ENCODE measurements at places on chromosomes 1 and 21.

- DNase-seq: no peak
Observed at GRCh38 chr1:220843481-220844011, 35.7 kb upstream of the HLX start.

DNA sequence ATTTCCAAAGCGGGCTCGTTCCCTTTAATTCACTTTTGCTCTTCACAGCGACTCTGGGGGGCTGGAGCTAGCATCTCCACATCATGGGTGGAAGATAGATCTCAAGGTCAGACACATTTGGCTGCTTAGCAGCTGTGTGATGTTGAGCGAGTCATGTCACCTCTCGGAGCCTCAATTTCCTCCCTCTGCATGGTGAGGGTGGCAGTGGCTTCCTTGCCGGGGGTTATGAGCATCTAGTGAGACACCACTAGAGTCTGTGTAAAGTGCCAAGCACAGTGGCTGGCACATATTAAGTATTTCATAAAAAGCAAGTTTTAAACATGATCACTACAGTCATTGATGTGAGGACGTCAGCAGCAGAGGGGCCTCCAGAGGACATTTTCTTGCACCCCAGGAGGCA, 16.9 kb upstream of the ECE1 start:
- DNase-seq: no peak

DNA sequence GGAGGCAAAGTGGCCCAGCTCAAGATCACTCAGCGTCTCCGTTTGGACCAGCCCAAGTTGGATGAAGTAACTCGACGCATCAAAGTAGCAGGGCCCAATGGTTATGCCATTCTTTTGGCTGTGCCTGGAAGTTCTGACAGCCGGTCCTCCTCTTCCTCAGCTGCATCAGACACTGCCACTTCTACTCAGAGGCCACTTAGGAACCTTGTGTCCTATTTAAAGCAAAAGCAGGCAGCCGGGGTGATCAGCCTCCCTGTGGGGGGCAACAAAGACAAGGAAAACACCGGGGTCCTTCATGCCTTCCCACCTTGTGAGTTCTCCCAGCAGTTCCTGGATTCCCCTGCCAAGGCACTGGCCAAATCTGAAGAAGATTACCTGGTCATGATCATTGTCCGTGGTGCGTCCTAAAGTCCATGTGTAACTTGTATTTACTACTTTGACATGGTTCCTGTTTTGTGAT, 2.7 kb downstream of the RBM15 start:
- no peak for DNase-seq

GRCh38 chr1:31796707-31797106, 19.1 kb downstream of the SPOCD1 start:
- DNase-seq: no peak

DNA sequence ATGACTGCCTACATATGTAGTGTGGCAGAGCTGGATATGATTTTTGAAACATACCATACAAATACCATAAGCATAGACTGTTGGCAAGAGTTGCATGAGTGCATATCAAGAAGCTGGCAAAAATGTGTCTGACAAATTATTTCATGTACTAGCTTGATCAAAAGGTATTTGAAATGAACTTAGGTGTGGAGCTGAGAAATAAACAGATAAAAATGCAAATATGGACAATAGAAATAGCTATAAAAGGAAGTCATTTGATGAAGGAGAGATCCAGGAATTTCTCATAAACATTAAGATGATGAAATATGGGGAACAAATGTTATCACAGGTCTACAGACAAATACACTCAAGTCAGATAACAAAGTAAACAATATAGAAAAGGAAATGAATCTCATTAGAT, 609.1 kb downstream of the PTPRC start:
- DNase-seq: no peak

DNA sequence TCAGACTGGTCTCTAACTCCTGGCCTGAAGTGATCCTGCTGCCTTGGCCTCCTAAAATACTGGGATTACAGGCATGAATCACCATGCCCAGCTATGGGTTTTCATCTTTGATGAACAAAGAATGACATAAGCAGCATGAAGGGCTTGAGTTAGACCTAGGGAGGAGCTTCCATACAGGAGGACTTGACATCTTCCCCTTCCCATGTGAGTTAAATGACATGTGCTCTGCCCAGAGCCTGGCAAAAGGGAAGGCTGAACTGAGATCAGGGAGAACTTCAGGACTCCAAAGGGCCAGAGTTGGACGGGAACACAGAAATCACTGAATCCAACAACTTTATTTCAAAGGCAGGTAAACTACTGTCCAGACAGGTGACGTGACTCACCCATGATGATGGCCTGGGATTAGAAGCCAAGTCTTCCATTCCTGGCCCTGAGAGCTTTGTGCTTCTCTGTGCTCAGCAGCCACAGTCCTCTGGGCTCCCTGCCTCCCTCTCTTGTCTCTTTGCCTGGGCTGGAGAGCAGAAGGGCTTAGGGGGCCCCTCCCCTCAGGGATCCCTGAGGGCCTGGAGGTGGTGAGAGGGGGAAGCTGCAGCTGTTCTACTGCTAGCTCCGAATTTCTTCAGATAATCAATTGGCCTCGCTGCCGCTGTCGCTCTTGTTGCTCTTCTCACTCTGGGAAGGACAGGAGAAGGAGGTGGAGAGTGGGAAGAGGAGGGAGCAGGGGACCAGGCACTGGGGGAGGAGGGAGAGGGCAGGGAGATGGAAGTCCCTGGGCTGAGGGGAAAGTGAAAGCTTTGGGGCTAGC, 7.6 kb downstream of the NHLH1 start:
- no peak for DNase-seq

DNA sequence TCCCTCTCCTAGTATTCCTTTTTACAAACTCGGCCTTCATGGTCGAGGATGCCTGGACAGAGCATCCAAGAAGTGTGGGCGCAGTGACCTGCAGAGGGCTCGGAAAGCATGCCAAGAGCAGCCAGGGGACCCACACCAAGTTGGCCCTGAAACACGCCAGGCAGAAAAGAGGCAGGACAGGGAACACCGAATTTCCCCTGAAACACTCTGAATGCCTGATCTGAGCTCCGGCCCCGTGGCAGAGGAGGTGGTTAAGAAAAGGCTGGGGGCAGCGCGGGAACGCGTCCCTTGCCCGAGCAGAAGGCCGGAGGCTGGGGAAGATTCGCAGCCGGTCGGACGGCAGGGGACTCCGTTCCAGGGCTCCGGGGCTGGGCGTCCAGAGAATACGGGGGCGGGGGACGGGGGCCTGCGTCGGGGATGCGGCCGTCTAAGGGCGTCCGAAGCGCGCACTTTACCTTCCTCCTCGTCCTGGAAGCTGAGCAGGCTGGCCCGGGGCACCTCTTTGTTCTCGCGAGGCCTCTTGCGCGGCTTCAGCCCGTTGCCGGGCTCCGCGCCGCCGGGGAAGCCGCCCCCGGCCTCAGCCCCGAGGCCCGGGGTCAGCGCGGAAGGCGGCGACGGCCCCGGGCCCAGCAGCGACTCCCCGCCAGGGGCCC, 558 bp downstream of the PAXBP1 start:
- DNase-seq: no peak

GRCh38 chr1:240232530-240232929, 140.8 kb downstream of the FMN2 start:
- no peak for DNase-seq

DNA sequence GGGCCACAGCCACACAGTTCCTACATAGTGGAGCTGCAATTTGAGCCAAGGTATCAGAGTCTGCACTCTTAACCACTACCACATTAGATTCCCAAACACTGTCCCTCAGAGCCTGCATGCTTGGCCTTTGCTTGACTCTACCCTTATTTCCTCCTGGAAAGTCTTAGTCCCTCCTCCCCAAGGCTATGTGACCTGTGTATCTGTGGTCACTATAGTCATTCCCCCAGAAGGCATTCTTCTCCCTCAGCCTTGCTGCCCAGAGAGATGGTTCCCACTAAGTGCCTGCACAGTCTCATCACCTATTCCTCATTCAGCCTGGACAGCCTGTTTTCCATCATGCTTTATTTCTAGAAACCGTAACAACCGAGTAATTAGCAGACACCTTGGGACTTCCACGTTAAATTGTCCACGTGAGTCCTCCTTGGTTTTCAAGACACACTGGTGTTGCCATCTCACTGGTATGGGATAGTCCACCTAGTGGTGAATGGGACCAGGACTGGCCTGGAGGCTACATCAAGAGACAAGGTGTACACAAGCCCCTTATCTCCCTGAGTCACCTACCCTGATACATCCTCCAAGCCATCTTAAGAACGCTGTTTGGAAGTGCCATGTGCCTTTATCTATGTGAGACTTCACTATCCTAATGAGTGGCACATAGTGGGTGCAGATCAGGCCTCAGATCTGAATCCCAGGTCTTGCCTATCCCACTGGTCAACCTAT, 3.8 kb upstream of the ZNF648 start:
- DNase-seq: no peak

DNA sequence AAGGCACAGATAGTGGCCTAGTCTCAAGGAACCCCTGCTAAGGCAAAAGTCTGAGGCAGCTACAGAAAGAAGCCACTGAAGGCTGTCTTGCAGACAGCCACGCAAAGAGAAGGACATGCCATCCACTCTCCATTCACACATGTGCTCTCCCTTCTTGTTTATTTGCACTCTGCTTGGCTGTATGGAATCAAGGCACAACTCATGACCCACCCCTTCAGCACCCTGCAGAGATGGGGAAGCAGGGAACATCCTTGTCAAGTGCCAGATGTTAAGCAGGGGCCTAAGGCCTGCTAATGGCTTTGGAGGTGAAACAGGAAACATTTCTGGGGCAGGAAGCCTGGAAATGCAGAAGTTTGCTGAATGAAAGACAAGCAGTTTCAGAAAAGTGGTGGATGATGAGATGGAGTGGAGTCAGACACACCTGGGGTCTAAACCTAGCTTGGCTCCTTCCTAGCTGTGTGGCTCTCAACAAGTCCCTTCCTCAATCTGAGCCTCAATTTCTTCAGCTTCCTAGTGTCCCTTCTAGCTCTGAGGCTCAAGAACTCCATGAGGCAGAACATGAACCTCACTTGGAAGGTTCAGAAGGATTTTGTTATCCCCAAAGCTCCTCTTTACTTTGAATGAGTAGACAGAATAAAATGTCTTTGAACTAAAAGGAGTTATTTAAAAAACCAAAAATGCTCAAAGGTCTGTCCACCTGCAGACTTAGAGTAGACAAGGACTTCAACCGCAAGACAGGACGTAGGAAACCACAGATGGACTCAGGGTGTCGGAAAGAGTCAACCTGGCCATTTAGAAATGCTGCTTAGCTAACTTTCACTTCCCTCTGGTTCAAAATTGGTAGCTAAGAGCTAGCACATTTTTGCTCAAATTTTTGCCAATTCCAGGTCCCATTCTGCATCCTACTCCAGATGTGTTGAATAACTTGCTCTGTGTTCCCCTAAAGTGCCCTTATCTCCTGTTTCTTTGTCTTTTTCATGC, 283.1 kb downstream of the PLPP3 start:
- DNase-seq: no peak

DNA sequence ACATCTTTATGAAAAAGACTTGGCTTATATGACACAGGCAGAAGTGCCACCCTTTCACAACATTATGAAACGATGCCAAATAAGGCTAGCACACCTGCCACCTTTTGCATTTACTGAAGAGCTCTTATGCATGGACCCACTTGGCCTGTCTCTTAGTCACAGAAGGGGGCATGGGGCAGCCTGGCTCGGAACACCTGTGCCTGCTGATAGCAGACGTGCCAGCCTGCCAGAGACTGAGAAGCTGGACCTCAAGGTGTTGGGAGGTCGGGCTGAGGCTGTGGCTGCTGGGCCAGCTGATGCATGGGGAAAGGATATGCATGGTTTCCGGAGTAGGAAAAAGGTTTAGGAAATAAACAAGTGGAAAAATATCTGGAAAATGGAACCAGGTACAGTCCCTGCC, 21.5 kb downstream of the RCAN1 start:
- DNase-seq: no peak

DNA sequence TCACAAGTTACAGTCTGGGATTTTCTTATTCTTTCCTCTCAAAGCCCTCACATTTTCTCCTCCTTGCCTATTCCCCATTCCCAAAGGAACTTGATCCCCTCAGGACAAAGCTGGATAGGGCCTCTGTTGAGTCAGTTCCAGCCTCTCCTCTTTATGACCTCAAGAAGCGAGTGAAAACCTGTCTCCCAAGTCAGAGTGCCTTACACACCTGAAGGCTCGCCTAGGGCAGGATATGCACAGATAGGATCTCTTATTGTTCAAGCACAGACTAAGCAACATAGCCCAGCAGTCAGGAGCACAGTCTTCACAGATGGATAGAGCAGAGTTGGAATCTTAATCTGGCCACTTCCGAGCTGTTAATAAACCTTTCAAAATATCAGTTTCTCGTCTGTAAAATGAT, 60.8 kb upstream of the PRRC2C start:
- DNase-seq: no peak

All from cortex of kidney (tissue), 1 donor.